ENCODE measurements at places on chromosomes 4 and X.

GRCh38 chr4:76659103-76659490 lies 224.1 kb downstream of the SHROOM3 start:
- DNase-seq, result no peak

DNA sequence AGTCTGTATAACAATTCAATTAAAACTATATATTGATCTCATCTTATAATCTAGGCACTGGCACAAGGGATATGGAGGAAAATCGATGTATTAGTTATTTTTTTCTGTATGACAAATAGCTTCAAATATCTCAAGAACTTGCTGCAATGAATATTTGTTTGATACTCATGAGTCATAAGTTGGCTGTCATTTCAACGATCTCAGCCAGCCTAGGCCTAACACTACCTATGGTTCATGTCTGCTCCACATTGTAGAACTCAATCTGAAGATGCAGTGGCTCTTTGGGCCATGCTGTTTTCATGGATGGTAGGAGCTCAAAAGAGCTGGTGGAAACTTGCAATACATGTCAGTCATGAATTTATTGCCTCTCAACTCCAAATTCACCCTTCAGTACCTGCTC lies 44.7 kb downstream of the MAGEB17 start:
- no peak for DNase-seq

DNA sequence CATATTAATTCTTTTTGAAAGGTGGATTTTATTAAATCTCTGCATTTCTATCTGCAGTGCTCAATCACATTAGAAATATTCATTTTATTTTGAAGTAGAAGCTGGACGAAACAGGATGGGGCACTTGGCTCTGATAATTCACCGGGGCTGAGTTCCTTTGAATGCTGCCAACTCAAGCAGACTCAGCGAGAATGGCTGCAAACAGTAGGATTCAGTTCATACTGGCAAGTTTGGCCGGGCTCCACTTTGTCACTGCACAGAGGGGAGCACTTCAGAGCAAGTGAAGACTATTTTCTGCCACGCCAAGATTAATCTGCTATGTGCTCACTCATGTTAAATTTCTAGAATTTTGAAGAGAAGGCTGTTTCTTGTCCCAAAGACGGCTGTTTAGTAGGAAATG lies 30.7 kb upstream of the KLHL8 start:
- DNase-seq, result no peak

DNA sequence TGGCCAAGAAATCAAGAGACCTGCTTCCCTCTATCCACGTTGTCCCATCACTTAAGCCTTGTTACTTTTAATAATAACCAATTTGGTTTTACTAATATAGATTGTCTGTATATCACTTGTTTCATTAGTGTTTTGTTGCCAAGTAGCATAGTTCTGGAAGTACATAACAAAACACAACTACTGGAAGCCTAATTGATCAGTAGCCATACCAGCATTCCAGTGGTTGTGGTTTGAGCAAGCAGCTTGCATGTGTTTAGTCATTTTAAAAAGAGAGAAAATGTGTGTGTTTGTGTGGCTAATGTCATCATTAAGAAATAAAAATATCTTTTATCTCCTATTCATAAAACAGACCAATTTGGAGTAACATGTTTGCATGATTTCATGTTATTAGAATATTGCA lies 70.8 kb downstream of the PTPN13 start:
- no peak for DNase-seq

DNA sequence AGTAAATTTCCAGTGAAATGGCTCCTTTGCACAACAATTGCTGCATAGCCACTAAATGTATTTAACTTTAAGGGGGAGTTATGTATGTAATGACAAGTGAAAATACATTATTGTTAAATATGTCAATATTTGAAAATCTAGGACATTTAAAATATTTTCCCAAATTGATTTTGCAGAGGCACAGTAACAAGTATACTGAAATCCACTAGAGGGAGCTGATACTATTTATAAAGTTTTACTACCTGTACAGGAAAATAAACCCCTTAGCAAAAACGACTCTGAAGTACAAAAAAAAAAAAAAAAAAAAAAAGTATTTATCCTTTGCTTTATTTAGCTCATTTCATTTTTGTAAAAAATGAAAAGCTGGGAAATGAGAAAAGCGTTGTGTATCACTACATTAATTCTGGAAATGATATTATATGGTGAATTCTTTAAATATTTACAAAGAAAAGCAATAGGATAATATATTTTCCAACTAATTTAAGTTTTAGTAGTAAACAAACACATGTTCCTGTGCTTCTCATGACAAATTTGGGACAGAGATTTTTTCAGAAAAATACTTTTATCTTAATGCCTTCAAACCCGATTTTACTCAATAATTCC lies 727.7 kb downstream of the DMD start:
- no peak for DNase-seq

- no peak for DNase-seq
Measured at GRCh38 chrX:37543324-37543723, 28.1 kb upstream of the LANCL3 start.

GRCh38 chr4:147360301-147360700 lies 120.6 kb upstream of the EDNRA start:
- no peak for DNase-seq

- no peak for DNase-seq
Measured at GRCh38 chrX:94041881-94042280, 367.9 kb downstream of the FAM133A start.

All from GM13976 (cell line).